Inflammatory macrophage treated with lipopolysaccharide for 4 hours (primary cell): ENCODE measurements at places on chromosomes 6 and 20.

DNA sequence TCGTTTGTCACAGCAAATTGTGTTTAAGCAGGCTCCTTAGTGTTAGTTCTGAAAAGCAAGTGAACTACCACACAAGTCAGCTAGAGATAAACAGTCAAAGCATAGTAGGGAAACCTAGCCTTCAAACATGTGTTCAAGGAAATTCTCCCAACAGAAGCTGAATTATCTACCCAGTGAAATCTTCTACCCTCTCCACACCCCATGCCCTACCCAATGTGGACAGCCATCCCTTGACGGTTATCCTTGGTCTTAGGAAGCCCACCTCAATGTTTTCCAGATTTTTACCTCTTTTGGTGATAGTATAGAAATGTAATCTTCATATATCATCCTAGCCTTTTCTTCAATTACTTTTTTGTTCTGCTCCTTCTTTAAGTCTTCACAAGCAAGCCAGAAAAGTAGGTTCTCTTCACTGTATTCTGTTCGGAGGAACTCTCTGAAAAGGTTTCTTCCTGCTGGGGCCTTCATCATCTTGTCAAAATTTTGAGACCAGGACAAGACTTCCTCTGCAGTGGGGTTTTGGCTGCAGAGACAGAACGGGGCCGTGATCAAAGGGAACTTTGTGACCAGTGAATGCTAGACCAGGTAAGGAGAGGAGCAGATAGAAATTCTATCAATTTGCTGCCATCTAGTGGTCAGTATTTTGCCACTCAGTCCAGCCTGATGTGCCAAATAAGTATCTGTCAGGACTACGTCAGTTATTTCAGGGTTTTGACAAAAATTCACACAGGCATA lies 21.6 kb upstream of the MTRF1L start:
- peak; percentile 70 for DNase-seq

GRCh38 chr6:133428295-133428694 lies 187.1 kb downstream of the EYA4 start:
- DNase-seq: no peak

DNA sequence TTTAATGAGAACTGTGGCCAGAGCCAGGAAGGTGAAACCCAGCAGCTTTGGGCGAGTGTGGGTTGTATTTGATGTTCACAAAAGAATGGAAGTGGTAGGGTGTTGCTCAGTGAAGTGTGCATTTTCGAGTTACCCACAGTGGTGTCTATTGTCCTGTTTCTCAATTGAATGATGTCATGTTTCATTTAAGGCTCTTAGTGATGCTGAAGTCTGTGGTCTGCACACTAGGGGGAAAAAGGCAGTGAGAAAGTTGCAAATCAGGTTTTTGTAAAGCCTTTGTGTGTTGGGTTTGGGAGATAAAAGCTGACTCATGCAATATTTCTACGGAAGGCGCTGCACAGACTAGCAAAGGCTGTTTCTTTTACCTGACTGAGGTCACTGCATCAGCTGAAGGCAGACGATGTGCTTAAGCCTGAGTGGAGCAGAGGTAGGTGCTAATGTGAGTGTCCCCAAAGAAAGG lies 121.1 kb downstream of the PLEKHG1 start:
- DNase-seq: peak; percentile 5

DNA sequence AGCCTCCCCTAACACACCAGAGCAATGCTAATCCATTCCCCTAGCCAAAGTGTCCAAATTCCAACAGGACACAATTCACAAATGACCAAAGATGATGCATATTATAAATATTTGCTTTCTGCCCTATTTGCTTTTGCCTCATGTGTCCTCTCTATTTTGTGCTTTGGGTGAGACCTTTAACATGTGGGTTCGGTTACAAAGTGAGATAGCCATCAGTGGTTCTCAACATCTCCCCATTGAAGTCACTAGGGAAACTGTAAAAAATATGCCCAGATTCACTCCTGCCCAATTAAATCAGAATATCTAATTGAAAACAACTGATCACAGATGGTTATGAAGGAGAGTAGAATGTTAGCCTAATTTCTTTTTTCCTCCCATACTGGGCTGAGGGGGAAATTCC lies 159.2 kb downstream of the MTFR2 start:
- DNase-seq: no peak

DNA sequence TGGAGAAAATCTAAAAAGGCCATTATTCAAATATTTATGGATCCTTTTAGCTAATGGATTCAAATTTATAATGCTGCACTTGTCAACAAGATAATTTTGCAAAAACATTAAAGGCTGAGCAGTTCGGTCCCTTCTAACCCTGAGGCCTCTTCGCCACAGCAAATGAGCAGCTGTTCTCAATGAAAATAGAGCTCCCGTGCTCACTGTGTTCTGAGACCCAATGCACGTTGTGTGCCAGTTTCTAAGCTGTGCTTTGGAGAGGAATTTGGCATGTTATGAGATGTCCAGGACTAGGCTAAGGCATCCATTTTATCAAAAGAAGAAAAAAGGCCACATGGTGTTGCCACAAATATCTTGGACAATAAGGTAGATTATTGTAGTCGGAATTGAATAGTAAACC lies 220.1 kb upstream of the TSHZ2 start:
- DNase-seq: no peak

DNA sequence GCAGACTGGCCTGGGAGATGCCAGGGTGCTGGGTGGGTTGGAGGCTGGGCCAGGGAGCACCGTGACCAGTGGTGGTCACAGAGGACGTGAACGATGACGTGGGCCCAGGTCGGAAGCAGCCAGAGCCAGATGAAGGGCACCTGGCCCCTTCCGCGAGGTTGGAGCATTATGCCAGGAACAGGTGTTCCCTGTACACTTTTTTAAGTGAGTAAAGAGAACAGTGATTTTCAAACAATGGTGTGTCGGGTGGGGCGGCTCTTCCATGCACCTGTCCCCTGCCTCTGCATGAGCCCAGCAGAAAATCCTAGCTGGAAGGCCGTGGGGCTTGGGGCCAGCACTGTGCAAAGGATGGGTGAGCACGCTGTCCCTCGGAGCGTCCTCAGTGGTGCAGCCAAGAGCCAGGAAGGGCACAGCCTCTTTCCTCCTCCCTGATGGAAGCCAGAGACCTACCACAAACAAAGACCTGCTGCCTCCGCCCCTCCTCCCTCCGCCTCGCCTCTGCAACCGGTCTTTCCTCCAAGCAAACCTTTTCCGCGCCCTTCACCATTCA lies 350.5 kb downstream of the ZFAND3 start:
- no peak for DNase-seq

DNA sequence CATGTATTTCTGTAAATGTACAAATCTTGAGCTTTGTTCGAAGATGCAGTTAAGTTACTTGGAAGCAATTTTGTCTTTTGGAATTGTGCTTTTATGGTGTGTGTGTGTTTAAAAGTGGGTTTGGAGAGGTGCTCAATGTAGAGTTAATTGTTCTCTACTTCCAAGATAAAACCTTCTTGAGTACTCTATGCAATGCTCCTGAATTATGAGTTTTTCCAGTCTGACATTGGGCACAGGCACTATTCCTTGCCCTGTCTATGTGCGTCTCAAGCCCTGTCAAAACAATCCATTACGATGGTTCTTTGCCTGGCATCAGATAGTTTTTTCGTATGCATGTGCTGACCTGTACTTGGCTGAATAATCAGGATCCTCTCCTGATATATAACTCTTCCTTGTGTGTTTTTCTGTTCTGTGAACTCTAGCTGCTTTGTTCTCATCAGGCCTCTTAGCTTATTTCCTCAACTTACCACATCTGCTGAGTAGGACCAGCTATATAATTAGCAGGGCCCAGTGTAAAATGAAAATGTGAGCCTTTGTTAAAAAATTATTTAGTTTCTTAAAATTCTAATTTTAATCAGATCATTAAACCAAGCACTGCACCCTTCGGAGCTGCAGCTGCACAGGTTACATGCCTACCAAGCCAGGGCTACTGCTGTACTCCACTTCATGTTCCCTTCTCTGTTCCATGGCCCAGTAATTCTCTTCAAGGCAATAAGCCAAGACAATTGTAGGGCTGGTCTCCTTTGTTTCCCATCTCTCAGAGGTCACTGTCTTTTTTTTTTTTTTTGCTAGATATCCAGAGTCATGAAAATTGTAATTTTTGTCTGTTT lies 160.1 kb downstream of the ZFAND3 start:
- DNase-seq: no peak

DNA sequence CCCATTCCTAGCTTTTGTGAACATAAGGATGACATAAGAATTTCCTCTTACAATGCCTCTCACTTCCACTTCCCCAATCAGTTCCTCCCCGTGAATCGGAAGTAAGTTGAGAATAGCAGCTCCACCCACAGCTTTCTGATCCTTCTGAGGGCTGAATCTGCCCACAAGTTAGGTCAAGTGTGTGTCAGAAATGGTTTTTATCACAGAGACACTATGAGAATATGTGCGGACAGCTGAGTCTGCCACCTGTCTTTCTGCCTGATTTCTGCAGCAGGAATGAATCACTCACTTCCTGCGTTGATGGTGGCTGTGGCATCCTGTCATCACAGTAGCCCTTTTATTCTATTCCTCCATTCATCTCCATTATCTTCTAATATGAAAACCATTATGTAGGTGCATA lies 70.2 kb downstream of the RIN2 start:
- peak; percentile 96 for DNase-seq

DNA sequence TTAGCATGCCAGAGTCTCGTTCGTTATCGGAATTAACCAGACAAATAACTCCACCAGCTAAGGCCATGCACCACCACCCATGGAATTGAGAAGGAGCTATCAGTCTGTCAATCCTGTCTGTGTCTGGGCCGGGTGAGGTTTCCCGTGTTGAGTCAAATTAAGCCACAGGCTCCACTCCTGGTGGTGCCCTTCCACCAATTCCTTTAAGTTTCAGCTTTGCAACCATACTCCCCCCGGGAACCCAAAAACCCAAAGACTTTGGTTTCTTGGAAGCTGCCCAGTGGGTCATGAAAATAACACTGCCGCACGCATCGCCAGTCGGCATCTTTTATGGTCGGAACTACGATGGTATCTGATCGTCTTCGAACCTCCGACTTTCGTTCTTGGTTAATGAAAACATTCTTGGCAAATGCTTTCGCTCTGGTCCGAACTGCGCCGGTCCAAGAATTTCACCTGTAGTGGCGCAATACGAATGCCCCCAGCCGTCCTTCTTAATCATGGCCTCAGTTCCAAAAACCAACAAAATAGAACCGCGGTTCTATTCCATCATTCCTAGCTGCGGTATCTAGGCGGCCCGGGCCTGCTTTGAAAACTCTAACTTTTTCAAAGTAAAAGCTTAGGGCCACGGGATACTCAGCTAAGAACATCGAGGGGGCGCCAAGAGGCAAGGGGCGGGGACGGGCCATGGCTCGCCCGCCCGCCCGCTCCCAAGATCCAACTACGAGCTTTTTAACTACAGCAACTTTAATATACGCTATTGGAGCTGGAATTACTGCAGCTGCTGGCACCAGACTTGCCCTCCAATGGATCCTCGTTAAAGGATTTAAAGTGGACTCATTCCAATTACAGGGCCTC lies 1958.5 kb upstream of the DEFB115 start:
- DNase-seq: no peak

- no peak for DNase-seq
Observed at GRCh38 chr6:71852948-71853347, 33.4 kb upstream of the RIMS1 start.

GRCh38 chr6:9553002-9553401 lies 861.9 kb downstream of the TFAP2A start:
- no peak for DNase-seq
